ENCODE measurements at places on chromosomes 16 and 17. TPM values are rescaled to one million over a fixed set of nuclear protein-coding genes. Genes with fewer than 3 reads are reported as not detected.

The TPSB2 gene
- 3.6 TPM for total RNA-seq

- DNase-seq: no peak
These were observed 102.7 kb upstream of the DNAH9 start for GRCh38 chr17:11495613-11496012.

The SCARF1 gene
- 12.2 TPM for total RNA-seq

- DNase-seq: peak; percentile 38
These were observed 263.4 kb downstream of the BCAS3 start for GRCh38 chr17:60941028-60941427.

The C16orf89 gene
- 5.9 TPM for total RNA-seq

The FNDC8 gene
- not detected for total RNA-seq

DNA sequence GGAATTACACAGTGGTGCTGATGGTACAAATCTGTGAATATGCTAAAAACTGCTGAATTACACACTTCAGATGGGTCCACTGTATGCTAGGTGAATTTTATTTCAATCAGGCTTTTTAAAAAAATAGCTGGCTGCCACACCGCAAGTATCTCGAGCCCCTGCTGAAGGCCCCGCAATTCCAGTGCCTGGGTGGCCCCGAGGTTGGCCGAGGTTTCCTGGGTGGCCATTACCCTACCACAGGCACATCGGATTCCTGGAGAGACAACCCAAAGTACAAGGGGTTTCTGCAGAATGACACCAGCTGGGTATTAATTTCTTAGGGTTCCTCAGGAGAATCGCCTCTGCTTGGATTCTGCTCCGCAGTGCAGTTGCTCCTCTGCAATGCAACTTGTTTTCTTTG is 127.8 kb downstream of the C16orf95 start:
- DNase-seq: no peak

The SAT2 gene
- 73.5 TPM for total RNA-seq

DNA sequence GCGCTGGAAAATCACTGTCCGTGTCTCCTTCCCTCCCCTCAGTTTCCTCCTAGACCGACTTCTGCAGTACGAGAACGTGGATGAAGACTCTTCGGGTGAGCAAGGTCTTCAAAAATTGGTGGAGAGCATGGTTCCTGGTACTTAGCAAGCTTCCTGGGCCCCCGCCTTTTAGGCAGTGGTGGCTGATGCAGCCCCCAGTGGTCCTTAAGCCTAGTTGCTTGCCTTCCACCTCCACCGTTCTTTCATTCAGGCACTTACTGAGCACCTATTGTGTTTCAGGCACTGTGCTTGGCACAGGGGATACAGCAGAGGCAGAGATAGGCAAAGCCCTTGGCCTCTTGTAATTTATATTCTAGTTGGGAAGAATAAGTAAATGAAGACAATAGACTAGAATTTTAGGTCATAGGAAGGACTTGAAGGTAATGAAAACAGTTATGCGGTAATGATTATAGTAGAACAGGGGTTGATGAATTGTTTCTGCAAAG is 767 bp downstream of the INO80E start:
- DNase-seq: no peak

- DNase-seq: no peak
These were observed 26.0 kb downstream of the FA2H start for GRCh38 chr16:74748616-74749026.

GRCh38 chr16:29819506-29819905 is 756 bp upstream of the MVP start:
- no peak for DNase-seq

- DNase-seq: no peak
These were observed 30.4 kb downstream of the CFDP1 start for GRCh38 chr16:75402821-75403475.

DNA sequence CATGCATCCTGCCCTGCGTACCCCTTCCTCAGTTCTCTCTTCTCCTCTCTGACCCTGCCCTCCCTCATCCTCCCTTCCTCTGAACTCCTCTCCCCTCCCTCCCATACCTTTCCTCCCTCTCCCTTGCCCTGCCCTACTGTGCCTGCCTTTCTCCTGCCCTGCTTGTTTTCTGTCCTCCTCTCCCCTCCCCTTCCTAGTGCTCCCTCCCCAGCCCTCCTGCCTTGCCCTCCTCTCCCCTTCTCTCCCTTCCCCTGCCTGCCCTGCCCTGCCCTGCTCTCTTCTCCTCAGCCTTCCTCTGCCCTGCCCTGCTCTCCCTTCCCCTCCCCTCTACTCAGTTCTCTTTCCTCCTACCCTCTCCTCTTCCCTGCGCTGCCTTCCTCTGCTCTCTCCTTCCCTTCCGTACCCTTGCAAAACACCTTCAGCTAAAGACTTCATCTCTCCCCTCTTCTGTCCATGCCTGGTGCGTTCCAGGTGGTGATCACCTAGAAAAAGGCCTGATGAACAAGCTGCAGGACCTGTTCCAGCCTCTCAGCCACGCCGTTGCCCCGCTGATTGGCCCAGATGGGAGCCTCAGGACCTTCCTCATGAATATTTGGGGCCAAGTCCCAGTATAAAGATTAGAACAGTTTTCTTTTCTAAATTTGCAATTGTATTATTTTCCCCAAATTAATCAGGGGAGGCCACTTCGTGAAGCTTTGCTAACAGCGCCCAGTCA is 290.5 kb downstream of the CPPED1 start:
- DNase-seq: no peak

- DNase-seq: no peak
These were observed 504.9 kb upstream of the HSBP1 start for GRCh38 chr16:83302853-83303252.

DNA sequence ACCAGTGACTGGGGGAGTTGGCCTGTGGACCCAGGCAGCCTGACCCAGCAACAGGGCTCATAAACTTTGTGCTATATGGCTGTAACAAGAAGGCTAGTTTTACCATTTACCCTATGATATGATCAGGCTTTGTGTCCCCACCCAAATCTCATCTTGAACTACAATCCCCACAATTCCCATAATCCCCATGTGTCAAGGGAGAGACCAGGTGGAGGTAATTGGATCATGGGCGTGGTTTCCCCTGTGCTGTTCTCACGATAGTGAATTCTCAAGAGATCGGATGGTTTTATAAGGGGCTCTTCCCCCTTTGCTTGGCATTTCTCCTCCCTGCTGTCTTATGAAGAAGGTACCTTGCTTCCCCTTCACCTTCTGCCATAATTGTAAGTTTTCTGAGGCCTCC is 111.2 kb upstream of the NLRP1 start:
- DNase-seq: no peak

DNA sequence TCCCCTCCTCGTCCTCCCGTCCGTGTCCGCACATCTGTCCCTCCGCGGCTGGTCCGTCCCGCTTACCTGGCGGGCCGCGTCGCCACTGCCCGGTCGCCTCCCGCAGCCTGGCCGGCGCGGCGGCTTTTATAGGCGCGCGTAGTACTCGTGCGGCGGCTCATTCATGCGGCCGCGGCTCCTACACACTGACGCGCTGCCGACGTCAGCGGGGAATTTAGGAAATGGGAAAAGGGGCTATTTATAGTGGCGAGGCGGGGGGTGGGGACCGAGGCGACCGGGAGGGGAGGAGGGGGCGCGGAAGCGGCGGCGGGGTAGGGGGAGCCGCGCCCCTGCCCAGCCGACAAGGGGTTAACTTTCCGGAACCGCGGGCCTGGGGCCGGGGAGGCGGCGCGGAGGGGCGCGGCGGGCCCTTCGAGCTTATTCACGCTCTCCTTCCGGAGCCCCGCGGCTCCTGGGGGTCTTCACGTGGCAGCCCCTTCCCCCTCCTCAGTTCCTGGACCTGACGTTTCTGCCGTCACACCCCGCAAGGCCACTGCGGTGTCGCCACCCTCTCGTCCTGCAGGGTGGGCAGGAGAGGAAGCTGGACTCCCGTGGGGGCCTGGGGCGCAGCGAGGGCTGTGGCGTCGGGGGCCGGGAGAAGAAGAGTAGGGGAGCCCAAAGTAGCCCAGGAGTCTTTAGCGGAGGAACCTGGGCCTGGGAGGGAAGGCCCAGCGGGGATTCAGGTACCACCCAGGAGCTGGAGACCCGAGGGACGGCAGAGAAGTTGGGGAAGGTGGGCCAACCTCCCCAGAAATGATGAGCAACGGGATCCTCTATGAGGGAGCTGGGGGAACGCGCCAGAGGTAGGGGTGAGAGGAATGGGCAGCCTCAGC is 3.6 kb upstream of the HIC1 start:
- no peak for DNase-seq

GRCh38 chr17:81814748-81815645 is 11.0 kb downstream of the GCGR start:
- DNase-seq: no peak

DNA sequence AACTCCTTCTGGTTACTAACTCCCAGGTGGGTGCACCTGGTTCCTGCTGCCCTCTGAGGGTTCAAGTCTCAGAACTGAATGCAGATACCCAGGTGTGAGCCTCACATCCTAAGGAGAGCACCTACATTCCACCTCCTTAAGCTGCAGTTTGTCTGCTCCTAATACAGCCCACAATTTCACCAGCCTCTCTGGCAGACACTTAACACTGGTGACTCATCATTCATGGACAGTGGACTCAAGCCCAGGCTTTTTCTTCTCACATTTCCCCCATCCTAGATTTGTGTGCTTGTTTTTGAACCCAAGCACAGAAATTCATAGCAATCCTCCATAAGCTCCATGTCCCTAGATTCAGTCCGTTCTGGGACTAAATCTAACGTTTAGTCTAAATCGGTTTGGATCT is 7.0 kb upstream of the MAF start:
- no peak for DNase-seq

The HBQ1 gene
- not detected for total RNA-seq

The KRTAP4-11 gene
- total RNA-seq: not detected

DNA sequence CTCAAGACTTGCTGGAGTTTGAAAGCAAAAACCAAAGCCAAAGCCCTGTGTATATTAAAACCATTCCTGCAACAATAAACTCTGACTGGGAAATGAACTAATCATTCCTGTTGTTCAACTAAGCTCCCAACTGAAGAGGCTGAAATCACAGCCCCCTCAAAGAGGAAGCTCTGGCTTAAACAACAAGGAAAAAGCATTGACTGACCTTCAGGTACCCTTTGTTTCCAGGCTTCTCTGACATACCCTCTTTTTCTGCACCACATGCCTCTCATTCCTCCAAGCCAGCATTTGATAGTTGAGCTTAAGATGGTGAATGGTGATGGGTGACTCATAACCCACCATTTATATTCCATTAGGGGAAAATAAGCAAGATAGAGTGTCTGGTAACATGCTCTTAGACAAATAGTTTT is 470.9 kb upstream of the SOX9 start:
- DNase-seq: no peak

The SPIRE2 gene
- total RNA-seq: 1.2 TPM

DNA sequence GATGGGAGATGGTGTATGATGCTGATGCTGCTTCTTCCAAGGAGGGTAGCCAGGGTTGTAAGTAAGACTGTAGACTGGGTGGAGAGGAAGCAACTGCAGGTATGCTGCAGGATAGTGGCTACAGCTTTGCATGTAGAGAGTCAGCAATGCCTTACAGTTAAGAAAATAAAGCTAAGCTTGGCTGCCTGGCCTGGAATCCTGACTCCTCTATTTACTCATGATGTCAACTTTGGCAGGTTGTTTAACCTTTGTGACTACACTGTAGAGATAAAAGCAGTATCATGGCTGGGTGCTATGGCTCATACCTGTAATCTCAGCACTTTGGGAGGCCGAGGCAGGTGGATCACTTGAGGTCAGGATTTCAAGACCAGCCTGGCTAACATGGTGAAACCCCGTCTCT is 301.6 kb upstream of the RBFOX1 start:
- DNase-seq: no peak

The CASKIN2 gene
- 34.3 TPM for total RNA-seq

DNA sequence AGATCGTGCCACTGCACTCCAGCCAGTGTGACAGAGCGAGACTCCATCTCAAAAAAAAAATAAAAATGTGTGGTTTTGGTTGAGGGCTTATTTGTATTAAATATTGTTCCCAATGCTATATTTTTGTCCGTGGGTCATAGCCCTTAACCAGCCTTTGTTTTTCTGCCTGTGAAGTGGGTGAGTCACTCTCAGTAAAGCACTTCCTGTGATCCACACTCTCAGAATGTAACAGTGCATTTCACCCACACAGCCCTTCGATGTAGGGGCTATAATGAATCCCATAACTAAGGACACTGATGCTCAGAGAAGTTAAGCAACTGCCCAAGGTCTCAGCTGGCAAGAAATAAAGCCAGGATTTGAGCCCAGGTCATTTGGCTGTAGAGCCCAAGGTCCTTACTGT is 34.7 kb upstream of the POLR3E start:
- no peak for DNase-seq

DNA sequence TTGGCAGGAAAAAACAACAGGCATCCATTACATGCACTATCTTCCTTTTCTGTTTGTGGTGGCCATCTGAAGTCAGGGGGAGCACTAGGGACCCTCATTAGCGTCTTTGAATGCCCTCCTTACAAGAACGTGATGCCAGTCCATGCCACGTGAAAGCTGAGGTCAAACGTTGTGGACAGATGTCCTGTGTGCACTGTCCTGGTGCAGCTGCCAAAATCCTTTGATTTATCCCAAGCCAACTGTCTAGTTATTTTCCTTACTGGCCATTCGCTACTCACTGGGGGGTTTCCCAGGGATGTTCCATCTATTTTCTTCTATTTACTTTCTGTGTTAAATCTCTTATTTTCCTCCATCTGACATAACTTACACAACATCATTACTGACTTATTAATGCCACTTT is 135.7 kb downstream of the ABCA8 start:
- no peak for DNase-seq

DNA sequence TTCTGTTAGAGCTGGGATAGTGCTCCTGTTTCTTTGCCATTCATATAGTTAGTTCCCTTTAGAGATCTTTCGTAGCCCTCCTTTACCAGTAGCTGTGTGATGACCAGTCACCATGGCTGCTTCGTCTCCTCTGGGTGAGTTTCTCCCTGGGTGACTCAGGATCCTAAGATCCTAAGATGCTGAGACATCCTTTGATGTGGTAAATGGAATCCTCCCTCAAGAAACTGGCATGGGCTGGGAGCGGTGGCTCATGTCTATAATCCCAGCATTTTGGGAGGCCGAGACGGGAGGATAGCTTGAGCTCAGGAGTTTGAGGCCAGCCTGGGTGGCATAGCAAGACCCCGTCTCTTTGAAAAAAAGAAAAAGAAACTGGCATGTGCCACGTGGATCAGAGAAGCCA is 5.9 kb downstream of the PHAF1 start:
- no peak for DNase-seq

The HSPB9 gene
- total RNA-seq: not detected

All from left ventricle myocardium inferior (tissue), 1 donor.